Right ventricle myocardium inferior (tissue), 1 donor: ENCODE measurements at places on chromosomes 2 and 18.

DNA sequence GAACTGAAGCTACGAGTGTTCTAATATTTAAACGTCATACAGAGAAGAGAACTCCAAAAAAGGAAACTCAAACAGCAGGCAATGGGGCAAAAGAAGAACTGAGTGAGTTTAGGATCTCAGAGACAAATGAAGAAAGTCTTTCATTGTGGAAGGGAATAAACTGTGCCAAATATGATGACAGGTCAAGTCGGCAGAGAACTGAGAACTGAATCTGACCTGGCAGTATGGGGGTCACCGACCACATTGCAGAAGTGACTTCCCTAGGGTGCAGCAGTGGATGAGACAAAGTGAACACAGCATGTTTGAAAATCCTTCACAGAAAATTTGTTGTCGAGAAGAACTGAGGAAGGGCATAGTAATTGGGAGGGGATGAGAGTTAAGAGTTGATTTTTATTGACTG, 55.9 kb downstream of the TTC21B start:
- DNase-seq, result no peak

DNA sequence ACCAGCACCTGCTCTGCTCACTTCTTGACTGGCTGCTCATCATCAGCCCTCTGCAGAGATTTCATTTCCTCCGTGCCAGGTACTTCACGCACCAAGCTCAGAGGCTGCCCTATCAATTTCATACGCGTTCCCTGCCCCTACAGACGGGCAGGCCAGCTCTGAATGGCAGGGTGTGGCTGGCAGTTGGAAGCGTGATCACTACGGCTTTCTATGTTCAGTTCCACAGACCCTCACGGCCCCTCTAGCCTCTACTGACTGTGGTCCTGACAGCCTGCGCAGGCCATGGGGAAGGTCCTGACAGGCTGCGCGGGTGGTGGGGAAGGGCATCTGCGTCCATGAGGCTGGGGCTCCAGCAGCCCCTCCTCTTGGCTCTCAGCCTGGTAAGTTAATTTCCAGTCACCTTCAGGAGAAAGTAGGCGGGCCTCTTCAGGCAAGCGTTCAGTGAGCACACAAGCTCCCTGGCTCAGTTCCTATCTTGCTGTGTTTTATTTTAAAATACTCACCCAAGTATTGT, 154.8 kb downstream of the ZNF236 start:
- DNase-seq, result no peak

- DNase-seq, result no peak
Observed at GRCh38 chr18:27585602-27586173, 400.6 kb upstream of the CHST9 start.

DNA sequence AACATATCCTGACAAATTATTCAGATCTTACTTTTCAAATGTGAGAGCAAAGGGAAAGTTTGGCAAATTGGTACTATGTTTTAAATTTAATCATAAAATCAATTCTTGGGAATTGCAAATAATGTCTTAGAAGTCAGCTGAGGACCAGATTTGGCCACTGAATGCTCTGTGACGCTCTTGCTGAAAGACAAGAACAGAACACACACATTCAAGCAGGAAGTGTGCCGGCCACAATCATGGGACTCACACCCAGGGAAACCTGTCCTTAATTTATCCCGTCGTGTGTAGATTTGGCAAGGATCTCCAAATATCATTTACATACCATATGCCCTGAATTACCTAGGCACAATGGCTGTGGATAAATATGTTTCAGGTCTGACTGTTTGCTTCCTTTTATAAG, 253.1 kb downstream of the TCF4 start:
- DNase-seq, result peak; percentile 73

DNA sequence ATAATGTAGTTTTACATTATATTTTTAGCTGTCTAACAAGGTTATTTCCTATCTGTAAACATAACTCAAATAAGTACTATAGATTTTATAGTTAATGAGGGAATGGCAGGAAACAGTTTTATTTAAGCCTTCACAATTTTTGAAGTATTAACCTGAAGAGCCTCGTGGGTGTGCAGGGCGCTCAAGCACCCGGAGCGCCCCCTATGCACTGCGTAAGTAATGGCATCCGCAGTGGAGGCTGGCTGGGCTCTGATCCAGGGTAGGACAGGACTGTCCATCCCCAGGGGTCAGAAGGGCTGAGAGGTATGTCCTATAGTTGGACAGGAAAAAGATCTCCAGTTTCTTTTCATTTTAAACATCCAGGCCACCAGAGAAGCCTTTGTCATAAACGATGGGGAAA, 8.2 kb upstream of the GBX2 start:
- DNase-seq, result no peak
